ENCODE measurements at places on chromosomes 12 and 14.

DNA sequence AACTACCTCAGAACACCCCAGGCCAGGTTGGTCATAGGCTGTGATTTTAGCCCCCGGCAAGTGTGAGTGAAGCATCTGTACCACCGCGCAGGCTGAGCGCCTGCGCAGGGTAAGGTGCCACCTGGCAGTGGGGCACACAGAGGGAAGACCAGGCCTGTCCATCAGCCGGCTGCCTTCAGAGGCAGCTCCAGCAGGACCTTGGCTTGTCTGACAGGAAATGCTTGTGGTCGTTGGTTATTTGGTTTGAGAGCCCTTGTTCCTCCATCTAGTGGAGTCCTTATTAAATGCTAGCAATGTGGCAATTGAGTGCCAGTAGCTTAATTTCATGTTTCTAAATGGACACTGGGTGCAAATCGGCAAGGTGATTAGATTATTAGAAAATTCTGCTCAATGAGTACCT, 27.5 kb downstream of the SLC25A29 start:
- DNase-seq, result no peak

DNA sequence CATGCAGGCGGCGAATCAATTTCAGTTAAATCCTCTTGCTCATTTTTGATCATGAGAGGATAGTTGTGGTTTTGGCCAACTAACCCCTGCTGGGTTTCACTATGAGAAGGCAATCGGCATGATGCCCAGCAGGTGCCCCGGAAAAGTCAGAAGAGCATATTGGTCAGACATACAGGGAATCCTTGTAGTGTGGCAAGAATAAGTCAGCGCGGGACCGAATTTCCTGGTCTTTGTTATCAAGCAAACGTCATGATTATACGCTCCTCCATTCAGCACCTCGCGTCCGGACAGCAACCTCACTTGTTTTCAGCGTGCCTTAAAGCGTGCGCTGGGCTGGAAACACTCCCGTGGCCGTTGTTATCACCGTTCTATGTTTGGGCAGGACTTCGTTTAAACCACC, 1.8 kb downstream of the TBC1D30 start:
- DNase-seq, result peak; percentile 56

DNA sequence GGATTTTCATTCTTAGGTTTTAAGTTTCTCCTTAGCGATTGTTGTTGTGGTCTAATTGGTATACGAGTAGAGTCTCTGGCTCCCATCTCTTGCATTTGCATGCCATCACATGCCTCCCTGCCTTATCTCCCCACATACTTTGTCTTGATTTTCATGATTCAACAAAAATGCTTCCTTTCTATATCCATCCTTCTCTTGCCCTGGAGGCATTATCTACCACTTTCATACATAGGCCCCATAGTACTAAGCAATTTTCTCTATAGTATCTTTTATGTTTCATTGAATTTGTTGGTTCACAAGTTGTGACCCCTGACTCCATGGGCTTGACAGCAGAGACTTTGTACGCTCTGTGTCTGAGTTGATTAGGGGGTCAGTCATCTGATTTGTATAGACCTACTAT, 226.1 kb downstream of the ACSS3 start:
- no peak for DNase-seq

- DNase-seq, result no peak
Measured at GRCh38 chr12:129844662-129845220, 59.1 kb downstream of the TMEM132D start.

- DNase-seq, result no peak
Measured at GRCh38 chr12:87509237-87509820, 519.9 kb downstream of the C12orf50 start.

GRCh38 chr12:123444092-123445026, 7.9 kb upstream of the RILPL2 start:
- peak; percentile 58 for DNase-seq

DNA sequence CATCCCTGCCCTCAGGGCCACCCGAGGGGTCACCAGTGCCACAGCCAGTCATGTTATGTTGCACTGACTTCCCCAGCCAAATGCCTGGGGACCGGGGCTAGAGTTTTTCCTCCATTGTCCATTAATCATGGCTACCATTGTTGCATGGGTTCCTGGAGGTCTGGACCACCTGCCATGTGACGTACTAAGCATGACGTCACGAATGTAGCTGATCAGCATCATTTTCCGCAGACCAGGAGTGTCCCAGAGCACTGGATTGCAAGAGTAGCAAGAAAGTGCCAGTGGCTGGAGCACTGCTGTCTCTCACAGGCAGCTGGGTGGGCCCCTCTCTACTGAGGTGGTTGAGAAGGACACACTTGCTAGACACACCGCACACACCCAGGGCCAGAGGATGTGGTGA, 6.9 kb upstream of the C14orf180 start:
- no peak for DNase-seq

- peak; percentile 84 for DNase-seq
Measured at GRCh38 chr14:78005325-78005724, 164.8 kb upstream of the NRXN3 start.

DNA sequence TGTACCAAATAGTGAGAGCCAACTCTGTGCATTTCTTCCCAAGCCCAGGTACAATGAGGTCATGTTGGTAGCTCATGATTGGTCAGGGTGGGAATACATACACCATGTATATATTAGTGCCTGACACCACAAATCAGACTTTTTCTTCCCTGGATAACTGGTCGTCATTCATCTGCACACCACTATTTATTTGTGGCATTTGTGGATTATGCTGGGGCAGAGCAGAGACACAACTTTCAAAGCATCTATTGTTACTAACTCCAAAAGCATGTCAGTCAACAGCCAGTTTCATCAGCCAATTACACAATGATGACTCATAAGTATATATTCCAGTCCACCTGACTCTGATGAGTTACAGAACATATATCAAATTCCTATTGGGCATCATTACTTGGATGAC, 181.7 kb downstream of the ADAMTS20 start:
- no peak for DNase-seq

- peak; percentile 92 for DNase-seq
Measured at GRCh38 chr12:101857043-101857558, 20.3 kb upstream of the DRAM1 start.

- DNase-seq, result peak; percentile 44
Measured at GRCh38 chr14:102777711-102778337, 575 bp downstream of the TRAF3 start.

DNA sequence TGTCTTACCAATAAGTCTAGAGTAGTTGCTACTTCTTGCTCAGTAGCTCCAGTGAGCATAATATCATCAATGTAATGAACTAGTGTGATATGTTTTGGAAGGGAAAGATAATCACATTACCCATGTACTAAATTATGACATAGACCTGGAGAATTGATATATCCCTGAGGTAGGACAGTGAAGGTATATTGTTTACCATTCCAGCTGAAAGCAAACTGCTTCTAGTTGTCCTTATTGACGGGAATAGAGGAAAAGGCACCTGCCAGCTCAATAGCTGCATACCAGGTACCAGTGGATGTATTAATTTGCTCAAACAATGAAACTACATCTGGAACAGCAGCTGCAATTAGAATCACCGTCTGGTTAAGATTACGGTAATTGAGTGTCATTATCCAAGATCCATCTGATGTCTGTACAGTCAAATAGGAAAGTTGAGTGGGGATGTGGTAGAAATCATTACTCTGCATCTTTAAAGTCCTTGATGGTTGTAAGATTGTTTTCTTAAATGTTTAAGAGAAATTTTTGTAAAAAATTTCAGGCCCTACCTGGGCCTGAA, 100.0 kb upstream of the ARHGAP5 start:
- DNase-seq, result no peak

- DNase-seq, result peak; percentile 53
Measured at GRCh38 chr12:15276088-15276698, 46.1 kb upstream of the PTPRO start.

DNA sequence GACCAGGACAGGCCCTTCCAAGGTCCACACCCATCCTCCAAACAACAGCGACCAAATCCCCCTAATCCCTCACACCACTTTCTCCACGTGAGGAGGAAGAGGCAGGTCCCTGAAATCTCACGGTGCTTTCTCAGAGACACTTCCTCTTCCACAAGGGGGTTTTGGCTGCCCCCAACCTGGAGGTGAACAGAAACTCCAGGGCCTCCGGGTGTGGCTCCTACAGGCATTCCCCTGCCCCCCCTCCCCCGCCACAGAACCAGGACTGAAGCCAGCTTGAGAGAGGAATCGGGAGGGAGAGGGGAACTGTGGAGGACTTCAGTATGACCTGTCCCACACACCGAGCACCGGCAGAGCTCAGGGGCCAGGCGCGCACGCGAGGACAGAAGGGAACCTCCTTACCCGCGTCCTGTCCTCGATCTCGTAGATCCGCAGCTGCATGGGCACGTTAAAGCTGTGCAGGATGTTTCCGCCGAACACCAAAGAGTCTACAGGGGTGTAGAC, 60.2 kb downstream of the KDM2B start:
- DNase-seq, result peak; percentile 56

DNA sequence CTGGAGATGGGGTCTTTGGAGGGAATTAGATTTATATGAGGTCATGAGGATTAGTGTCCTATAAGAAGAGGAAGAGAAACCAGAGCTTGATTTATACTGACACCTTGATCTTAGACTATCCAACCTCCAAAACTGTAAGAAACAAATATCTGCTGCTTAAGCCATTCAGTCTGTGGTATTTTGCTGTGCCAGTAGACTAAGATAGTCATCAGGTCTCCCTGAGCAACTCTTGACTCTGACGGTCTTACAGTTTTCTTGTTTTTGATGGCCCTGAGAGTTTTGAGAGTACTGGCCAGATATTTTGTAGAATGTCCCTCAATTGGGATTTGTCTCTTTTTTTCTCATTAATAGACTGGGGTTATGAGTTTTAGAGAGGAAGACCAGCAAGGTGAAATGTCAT, 51.7 kb downstream of the TSHR start:
- no peak for DNase-seq

- no peak for DNase-seq
Measured at GRCh38 chr12:94593822-94594442, 56.4 kb downstream of the TMCC3 start.

GRCh38 chr12:15532364-15532977, 210.2 kb downstream of the PTPRO start:
- DNase-seq, result peak; percentile 86

DNA sequence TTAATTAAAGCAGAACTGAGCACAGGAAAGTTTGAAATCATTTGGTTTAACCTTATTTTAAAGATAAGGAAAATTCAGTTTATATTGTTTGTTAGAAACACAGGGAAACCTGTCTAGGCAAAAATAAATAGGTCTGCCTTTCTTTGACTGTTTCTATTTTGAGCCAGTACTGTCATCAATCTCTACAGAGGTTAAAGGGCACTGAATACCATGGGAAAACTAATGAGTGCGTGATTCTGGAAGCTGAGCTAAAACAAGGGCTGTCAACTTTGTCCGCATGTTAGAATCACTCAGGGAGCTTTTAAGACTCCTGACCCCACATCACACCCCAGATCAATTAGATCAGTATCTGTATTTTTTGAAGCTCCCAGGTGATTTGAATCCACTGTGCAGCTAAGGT, 38.8 kb downstream of the NOPCHAP1 start:
- no peak for DNase-seq

- no peak for DNase-seq
Measured at GRCh38 chr12:106301241-106301610, 1.3 kb upstream of the TCP11L2 start.

DNA sequence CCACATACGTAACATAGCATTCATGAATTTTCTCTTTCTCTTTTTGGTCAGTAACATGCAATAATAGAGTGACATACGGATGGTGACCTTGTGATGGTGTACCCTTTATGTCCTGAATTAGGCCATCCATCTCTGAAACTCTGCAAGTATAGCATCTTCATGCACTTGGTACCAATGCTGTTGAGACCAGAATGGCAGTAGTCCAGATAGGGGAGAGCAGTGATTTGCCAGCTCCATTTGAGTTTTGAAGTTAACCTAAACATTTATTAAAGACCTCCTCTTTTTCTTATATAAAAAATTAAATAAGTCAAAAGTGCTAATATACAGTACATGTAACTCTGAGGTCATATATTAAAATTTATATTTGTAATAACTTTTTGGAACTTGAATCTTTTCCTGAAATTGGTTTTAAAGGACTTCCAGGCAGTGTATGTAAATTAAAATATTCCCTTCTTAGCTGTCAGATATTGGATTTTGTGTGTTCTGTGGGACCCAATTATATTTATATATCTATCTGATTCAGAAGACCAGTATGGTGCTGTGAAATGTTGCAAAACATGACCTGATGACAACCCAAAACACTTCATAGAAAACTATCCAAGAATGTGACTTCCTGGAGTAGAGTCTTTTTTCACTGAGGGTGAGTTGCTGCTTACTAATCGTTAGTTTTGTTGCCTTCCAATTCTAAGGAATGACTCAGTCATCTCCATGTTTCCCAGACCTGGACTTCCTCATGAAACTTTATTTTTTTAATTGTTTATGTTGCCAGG, 3.5 kb downstream of the ELK3 start:
- peak; percentile 90 for DNase-seq

- peak; percentile 84 for DNase-seq
Measured at GRCh38 chr12:6465467-6466183, 4.9 kb downstream of the VAMP1 start.

DNA sequence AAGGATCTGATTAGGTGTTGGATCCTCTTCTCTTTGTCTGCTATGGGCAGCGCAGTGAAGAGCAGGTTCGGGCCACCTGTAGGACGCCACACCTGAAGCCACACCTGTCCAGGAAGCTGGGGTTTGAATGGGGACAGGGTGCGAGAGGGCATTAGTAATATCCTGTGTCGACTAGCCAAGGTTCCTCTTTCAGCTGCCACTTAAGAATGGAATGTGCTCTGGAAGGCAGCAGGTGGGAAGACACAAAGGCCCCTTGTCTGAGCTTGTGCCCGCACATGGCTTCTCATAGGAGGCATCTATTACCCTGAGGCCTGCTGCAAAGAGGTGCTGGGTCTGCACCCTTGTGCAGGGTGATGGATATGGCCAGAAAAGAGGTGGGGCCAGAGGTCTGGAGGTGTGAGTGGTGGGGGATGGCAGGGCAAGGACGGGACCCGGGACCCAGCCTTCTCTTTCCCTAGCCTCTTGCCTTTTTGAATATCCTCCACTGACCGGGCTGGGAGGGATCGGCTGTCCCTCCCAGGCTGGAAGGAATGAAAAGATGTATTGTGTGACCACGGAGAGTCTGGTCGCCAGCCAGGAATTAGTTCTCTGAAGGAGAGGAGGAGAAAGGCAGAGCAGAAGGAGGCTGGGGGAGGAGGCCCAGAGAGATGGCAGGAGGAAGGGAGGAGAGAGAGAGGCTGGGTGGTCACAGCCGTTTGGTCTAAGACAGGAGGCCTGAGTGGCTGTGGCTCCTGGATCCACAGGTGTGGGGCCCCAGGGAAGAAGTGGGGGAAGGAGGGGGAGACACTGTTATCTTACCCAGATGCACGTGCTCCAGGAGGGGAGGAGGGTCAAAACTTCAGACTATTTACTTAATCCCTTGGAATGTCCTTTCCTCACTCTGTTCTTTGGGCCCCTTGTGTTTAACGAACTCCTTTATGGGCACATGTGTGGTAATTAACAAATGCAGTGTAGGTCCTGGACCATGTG, 101.5 kb downstream of the SMOC1 start:
- DNase-seq, result no peak
